CD14-positive monocyte (primary cell): ENCODE measurements at places on chromosomes 4 and X. TPM values are rescaled to one million over a fixed set of nuclear protein-coding genes. Genes with fewer than 3 reads are reported as not detected.

DNA sequence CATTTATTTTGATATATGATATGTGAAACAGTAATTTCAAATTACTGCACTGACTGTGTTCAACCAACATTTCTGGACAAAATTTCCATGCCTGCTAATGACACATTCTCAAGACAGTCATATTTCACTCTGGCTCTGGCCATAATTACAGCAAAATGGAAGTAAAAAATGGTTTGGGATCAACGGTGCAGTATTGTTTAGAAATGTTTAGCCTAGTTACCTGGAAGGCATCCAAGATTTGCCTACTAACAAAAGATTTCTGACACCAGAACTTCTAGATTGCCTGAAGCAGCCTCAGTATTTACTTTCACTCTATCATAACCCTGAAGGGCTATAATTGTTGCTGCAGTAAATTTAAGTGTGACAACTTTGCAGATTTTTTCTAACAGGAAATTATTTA is 416.3 kb downstream of the PCDH10 start:
- DNase-seq: no peak

Gene MSX1
- polyA plus RNA-seq: not detected

DNA sequence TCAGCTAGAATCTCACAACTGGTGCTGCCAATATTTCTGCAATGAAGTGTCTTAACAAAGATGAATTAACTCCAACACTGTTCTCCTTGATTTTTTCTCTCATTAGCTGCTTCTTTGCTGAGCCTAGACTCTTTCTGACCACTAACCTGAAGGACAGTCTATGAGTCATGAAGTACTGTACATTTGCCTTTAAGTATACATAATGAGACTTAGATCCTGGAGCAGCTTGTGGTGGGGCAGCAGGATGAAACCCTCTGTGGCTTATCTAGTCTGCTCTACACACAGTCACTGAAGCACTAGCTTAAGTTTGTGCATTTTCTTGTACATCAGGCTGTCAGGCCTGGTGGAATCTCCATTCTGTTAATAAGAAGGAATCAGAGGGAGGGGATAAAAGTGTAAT is 307.4 kb upstream of the SMIM31 start:
- no peak for DNase-seq

Gene NPNT
- polyA plus RNA-seq: not detected in 2 replicates

- DNase-seq: no peak
These were observed 419.1 kb downstream of the TMA16 start for GRCh38 chr4:163913571-163913970.

DNA sequence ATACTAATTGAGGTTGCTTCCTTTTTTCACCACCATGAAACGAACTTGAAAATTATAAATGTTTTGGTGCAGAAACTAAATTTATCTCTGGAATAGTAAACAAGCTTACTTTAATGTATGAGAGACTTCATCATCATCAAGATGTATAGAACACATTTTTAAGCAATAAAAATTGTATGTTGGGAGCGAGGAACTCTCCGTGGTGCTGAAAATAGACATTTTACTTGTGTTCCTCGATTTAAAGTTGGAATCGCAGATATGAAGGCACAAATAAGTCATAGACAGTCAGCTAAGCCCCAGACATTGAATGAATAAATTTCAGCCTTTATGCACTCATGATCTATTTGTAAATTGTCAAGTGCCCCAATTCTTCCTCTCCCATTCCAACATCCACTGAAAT is 310.7 kb downstream of the STK32B start:
- DNase-seq: no peak

DNA sequence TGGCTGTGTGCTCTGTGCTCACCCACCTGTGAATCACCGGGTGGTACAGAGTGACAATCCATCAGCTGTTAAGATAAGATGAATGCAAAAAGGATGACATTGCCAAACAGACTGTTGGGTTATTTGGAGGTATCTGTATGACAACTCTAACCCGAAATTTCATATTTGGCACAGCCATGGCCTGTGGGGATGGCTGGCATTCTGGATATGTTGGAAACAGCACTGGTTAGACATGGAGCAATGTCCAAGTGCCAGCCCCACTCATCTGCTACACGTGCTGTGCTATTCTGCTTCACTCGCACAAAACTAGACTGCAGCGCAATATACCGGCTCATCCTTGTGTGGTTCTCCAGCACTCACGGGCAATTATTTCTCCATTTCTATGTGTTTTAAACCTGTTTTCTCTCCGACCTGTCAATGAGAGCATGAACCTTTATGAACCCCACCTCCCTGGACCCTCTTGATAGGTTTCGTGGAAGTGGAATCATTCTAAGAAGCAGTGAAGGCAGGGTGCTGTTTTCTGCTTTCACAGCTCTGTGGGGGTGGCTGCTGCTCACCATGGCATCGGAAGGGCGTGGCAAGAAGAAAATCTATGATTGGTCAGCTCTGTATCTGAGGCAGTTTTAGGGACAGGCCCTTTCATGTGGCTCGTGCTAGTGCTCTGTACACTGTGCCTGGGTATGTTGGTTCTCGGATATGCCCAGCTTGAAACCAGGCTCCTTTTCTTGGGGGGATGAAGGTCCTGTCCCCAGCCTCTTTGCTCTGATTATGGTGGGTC is 94.9 kb downstream of the ENPP6 start:
- DNase-seq: no peak
